COR-L47 (cell line): ENCODE measurements at places on chromosomes 3 and 15.

DNA sequence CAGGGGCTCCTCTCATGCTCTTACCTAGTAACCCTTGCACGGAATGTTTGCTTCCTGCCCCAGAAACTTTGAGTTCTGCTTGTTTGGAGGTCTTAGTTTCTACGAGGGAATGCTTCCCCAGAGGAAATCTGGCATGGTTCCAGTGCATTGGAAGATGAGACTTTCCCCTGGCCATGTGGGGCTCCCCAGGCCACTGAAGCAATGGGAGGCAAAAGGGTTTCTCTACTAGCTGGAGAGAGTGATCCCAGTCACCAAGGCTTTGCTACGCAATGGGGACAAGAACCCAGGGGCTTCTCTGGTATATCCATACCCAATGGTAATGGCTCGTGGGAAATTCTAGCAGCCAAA, 44.2 kb upstream of the RPL32 start:
- no peak for DNase-seq

DNA sequence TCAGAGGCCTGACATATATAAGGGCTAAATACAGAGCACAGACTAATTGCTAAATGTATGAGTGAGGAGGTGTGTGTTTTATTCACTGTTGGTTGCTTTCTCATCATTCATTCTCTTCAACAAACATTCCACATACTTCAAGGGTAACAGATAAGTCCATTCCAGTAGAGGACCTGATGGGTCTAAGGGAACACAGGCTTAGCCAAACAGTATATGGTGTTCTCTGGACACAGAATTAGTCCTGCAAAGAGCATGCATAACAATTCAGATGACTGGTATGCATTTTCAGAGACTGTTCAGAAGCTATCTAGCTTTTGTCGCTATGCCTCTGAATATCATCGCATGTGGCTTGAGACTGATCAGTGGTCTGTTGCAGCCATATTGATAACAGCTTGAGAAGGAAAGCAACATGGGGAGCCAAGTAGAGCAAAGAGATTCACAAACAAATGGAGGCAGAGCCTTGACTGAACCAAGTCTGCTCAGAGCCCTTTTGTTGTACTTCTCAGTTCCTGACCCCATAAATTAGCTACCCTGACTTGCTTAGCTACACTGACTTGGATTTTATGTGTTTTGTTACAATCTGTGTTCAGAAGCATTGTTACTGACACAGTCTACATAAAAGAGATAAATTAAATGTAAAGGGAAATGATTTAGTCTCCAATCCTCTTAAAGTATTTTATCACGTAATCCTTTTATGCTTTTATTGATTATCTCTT, 1178.7 kb downstream of the ROBO1 start:
- no peak for DNase-seq

GRCh38 chr15:87896936-87897335, 359.6 kb downstream of the NTRK3 start:
- DNase-seq: no peak

DNA sequence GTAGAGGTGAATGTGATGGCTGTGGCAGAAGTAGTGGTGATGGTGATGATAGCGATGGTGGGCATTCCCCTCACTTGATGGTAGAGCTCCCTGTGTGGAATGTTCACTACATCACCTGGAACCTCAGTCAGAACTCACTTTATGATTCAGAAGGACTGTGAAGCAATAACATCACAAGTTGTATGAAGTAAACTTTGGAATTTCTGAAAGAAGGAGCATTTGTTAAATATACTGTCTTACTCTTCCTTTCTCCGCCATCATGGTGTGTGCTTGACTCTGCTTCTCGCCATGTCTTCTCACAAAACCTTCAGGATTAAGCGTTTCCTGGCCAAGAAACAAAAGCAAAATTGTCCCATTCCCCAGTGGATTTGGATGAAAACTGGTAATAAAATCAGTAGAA, at the start of gene PP2D1:
Gene PP2D1 (minus strand): TSS at position 101 of the 400 bp plus-strand sequence. CDS start 192 bp downstream, outside the sequence.
- no peak for DNase-seq

GRCh38 chr3:112463250-112463649, 36.0 kb downstream of the BTLA start:
- DNase-seq: no peak

DNA sequence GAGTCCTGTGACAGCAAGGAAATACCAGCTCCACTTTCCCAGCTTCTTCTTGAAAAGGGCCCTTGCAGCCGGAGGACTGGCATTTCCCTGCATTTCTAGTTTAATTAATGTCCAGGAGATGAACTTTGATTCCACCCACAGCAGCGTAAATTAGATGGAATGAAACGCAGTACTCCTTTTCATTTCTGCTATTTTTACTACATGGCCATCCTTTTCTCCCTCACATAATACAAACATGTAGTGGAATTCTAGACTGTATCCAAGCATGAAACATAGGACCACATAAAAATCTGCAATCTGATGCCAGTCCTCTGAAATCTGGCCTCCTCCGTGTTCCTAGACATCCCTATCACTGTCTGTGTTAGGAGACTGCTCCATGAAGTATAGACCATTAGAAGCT, 403.2 kb downstream of the NR2F2 start:
- DNase-seq: no peak

GRCh38 chr3:126125341-126125740, 41.4 kb upstream of the SLC41A3 start:
- no peak for DNase-seq

GRCh38 chr15:38793206-38793810, 228.7 kb upstream of the RASGRP1 start:
- no peak for DNase-seq

DNA sequence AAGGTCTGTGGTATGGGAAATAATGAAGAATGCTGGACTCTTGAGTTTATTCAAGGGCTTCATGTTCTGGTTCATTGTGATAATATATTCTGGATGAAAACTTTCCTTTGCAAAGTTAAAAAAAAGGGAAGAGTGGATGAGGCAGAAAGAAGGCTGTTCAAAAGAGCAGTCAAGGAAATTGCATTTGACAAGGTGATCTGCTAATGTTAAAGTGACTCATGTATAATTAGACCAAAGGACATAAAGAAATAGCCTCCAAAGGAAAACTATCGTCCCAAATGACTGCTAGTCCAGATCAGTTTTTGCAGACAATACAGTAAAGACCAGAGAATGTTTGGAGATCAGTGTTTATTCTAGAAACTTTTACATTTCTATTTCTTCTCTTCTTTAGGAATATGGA, 9.8 kb downstream of the TMEM108 start:
- no peak for DNase-seq

DNA sequence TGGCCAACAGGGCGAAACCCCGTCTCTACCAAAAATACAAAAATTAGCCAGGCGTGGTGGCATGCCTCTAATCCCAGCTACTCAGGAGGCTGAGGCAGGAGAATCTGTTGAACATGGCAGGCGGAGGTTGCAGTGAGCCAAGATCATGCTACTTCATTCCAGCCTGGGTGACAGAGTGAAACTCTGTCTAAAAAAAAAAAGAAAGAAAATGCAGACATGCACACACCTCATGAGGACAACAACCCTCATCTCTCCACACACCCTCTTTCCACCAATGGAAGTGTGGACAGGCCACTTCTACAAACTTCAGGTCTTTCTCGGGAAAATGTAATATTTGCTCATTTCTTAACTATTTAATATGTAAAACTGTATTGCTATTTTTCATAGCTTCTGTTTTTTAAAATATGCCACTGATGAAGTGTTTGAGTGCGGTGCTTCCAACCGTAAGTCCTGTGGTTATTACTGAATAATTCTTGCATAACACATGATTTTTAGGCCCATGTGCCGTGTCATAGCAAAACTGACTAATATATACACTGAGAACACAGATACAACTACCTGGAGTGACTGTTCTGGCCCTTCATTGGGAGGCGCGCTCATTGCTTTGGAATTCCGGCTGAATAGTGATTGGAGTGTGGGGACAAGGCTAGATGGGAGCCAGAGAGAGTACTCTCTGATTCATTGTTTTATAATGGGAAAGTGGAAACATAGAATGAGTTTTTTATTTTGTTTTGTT, 23.1 kb downstream of the LRRC31 start:
- DNase-seq: no peak

DNA sequence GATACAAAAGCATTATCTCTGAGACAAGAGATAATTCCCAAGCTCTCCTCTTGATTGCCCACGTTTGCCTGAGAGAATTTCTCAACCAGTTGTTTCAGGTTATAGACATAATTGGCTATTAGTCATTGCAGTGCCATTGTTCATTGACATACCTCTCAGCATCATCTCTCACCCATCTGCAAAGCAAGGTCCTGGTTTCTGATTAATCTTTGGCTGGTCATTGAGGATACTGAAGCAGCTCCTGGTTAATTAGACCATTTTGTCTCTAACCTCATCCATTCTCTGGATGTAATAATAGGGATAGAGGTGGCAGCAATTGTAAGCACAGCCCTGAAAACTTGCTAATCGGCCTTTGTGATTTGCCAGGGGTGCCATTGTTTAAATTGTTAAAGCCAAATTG, 104.2 kb downstream of the CNTN6 start:
- DNase-seq: peak; percentile 62

GRCh38 chr15:72935521-72935920, 116.7 kb upstream of the NEO1 start:
- no peak for DNase-seq

- no peak for DNase-seq
Measured at GRCh38 chr3:190362258-190362657, 25.7 kb upstream of the CLDN16 start.

DNA sequence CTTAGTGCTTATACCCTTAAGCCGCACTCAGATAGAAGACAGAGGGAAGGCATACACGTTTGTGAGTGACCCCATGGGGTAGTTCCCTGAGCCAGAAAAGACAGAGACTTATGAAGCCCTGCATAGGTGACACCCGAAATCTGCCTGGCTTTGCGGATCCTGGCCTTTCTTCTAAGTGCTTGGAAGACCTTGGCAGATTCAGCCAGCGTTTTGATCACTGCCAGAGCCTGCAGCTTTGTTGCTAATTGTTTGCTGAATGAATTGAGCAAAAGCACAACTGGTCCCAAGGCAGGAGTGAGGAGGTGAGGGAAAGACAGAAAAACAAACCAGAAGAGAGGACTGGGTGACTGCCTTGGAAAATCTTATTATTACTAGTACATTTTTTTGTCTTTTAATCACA, 168.3 kb upstream of the ICE2 start:
- no peak for DNase-seq

DNA sequence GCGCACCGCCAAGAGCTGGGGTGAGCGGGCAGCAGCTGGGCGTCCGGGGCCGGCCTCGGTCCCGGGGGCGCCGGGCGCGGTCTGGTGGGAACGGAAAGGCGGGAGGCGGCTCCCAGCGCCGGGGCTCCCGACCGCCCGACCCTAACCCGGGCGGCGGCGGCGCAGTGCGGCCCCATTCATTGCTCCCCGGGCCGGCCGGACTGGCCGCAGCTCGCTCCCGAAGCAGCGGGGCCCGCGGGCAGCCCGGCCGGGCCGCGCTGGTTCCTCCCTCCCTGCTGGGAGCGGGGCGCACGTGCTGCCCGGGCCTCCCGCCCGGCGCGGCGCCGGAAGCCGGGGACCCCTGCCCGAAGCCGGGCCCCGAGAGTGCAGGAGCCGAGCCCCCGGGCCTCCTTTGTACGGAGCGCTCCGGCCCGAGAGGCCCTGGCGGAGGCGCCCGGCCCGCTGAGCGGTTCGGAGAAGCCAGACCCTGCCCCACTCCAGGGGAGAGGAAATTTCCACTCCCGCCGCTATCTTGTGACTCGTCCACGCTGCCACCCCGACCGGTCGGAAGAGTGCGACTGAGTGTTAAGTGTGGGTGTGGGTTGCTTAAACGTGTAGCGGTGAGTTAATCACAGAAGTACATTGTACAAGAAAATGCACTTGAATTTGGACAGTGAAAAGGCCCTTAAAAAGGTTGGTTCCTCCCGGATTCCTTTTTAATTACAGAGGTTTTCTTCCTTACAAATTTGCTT, 613 bp downstream of the ATP1B3 start:
- DNase-seq: peak; percentile 57

GRCh38 chr3:12895391-12896062, 54.2 kb upstream of the RPL32 start:
- no peak for DNase-seq

DNA sequence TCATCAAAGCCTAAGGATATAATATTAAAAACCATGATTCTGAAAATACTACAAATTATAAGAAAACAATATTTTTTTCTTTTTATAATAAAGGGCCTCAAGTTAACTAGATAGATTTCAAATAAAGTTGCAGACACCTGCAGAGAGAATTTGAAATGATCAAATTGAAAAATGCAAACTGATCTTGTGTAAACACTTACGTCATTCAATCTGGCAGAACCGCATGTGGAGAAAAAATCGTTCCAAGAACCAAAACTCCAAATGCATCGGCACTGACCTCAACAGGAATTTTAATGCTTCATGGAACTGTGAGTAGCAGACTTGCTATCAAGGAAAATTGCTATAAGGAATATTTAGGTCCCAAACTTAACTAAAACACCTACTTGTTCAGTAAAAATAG, 17.2 kb downstream of the CPA3 start:
- no peak for DNase-seq

- no peak for DNase-seq
Measured at GRCh38 chr3:50350213-50350526, 405 bp downstream of the NPRL2 start.

- no peak for DNase-seq
Measured at GRCh38 chr3:134432236-134432635, 53.5 kb downstream of the ANAPC13 start.

- DNase-seq: no peak
Measured at GRCh38 chr3:7959094-7959493, 542.5 kb upstream of the LMCD1 start.

DNA sequence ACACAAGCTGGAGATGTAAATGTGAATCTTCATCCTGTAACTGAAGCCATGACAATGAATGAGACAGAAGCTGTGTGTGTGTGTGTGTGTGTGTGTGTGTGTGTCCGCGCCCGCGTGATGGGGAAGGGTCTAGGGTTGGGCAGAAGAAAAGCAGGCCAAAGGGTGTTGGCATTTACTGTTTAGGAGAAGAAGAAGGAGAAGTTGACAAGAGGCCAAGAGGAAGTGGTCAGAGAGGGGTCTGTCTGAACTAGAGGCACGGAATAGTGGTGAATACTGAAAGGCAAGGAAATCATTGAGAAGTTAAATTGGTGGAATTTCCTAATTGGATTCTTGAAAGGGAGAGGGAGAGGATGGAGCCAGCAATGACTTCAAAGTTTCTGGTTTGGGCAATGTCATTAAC, 5.6 kb upstream of the NCEH1 start:
- no peak for DNase-seq

GRCh38 chr3:66998904-66999235, 763 bp downstream of the KBTBD8 start:
- DNase-seq: no peak

- no peak for DNase-seq
Measured at GRCh38 chr3:60177726-60178125, 1073.5 kb downstream of the FHIT start.
